ENCODE measurements at places on chromosomes 16 and 17.

DNA sequence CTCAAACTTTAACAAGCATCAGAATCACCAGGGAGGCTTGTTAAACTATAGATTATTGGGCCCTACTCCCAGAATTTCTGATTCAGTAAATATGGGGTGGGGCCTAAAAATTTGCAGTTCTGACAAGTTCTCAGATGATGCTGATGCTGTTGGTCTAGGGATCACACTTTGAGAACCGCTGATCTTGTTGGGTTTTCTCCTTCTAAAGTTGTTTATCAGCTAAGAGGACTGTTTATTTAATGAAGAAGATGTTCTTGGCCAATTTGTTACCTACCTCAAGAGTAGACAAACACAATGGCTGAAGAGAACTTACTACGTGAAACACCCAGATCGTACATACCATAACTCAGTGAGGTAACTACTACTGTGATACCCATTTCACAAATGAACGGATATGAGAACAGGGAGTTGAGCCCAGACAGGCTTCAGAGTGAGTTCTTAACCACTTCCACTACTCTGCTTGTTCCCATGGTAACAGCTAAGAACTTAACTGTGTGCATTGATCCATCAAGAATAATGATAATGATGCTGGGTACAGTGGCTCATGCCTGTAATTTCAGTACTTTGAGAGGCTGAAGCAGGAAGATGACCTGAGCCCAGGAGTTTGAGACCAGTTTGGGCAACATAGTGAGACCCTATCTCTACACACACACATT is 85.3 kb upstream of the NSRP1 start:
- DNase-seq: no peak

DNA sequence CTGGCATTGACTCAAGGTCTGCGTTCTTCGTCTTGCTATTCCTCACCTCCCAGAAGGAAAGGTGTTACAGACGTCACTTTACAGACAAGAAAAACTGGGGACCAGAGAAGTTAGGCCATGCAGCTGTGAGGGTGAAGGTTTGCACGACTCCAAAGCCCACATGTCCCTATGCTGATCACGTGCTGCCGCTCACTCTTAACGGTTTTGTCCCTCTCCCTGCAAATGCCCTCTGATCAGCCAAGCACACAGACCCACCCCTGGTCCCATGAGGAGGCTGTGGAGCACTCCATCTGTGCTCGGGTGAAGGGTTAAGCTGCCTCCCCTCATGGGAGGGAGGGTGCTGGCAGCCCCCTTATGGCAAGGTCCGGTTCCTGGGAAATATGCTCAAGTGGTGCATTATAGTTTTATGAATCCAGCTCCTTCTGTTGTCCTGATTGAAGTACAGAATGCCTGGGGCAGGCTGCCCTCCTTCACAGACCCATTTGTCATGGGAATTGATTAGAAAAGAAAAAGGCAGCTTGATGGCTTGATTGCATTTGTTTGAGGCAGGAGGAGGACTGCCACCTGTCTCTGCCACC is 18.8 kb downstream of the CCDC182 start:
- DNase-seq: no peak

- no peak for DNase-seq
These were observed 1.5 kb downstream of the TGFB1I1 start for GRCh38 chr16:31473264-31473984.

DNA sequence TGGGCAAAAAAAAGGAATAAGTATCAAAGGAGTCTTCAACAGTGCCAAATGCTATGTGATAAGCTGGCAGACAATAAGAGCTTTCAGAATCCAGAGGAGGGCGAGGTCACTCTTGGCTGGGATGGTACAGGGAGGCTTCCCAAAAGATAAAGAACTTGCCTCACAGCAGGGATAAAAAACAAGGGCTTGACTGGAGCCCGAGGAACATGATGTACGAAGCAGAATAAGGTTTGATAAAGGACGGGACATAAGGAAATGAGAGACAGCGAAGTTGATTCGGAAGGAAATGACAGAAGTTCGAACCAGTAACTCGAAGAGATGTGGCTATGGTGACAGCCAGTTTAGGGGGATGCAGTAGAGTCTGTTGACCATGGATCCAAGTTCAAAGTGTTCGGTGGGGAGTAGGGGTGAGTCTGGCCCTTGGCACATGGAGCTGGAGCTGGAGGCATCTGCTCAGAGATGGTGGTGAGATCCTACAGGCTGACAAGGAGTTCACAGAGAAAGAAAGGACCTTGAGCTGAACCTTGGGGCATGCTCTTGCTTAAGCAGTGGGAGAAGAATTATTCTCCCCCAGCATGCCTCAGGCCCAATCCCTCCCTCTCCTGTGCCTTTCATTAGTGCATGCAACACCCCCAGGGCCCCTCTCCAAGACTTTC is 137.6 kb upstream of the RCVRN start:
- DNase-seq: no peak

DNA sequence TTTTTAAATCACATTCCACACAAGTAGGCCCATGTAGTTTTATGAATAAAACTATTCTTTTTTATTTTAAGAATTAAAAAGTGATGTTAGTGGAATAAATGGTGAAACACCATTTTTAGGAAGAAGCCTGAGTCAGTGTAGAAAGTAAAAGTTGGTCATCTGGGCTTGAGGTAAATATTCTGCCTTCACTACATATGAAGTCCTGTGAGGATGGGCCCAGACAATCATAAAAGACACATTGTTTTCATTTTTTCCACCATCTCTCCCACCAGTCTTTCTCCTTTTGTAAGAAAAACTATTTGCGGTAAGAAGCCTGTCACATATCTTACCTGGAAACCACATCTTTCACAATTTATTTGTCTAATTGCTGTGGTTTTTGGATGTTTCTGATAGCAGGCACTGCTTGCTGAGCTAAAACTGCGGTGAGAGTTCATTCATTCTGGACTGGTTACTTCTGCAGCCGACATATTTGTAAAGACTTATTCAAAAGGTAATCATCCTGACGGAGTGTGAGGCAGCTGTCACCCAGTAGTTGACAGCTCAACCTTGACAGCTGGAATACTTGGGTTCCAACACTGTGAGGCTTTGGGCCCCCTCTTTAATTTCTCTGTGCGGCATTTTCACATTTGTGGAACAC is 10.6 kb upstream of the RFFL start:
- no peak for DNase-seq

DNA sequence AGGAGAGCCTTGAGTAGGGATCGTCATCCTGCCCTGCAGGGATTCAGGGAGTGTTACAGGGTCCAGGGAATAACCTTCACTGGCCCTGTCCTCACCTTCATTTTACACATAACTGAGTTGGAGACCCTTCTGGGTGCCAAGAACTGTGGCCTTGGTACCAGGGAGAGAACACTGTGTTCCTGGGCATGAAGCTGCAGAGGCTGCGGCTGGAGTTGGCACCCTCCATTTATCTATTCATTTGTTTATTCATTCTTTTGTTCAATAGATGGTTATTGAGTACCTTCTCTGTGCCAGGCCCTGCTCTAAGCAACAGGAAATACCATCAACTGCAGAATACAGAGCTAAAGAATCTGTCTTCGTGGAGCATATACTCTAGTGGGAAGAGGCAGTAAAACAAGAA is 6.7 kb downstream of the ABCC3 start:
- DNase-seq: no peak

DNA sequence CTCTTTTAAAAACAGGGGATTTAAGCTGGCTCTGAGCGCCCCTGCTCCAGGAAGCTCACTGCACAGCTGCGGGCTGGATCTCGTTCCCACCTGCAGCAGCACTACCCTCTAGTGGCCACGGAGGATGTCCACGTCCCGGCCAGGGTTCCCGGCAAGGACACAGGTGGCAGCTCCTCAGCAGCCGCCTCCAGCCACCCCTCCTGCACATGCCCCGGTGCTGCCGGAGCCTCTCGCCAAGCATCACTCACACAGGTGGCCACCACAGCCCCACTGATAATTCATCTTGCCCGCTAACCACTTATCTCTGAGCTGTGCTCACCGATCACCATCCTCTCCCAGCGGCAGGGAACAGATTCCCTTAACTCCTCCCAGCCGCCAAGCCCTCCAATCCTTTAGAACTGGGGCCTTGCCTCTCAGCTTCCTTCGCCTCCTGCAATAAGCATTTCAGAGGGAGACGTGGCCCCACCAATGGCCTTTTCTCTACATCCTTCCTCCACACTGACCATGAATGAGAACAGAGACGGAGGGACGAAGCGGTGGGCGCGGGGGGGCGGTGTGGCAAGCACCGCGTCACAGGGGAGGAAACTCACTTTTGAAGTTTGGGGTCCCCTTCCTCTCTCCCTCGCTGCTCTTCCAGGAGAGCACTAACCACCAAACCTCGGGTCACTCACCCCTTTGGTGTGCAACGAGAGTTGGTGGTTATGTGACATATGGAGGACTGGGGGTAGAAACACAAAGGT is 222.1 kb downstream of the RBFOX3 start:
- DNase-seq: no peak

DNA sequence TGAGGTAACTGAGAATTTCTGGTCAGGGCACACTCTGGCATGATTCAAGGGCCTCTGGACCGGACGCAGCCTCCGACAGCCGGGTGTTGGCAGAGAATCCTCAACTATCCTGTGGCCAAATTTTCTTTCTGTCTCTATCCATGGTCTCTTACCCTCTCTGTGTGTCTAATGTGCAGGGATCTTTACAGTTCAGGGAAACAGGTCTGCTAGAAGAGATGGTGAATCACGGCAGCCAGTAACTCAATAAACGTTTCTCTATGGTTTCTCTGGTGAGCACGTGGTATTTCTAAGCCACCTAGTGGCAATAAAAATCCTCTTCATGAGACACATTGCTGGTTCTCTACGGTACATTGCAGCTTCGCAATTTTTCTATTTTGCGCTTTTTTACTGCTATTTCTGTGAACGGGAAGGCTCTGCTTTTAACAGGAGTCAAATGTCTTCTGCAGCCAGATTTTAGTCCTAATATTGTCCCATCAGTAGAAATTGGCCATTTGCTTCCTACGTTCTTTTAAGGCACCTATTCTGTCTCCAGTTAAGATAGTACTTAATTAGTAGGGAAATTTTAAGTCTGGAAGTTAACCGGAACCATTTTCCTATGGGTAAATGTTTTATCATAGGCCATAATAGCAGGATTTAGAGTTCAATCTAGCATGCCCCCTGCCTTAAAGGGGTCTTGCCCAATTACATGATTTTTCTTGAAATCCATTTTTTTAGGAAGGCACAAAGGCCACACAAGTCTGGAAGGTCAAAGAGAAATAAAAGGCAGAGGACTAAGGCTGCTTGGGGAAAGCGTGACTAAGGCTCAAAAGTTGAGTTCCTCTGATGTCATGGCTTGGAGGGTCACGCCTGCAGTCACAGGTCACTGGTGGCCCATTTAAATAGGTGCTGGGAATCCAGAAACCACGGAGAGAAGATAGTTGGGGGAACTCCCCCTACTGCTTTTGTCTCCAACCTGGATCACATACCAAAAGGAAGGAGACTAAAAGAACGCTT is 31.5 kb downstream of the QPRT start:
- no peak for DNase-seq

All from T-helper 1 cell (primary cell).